ENCODE measurements at places on chromosomes 5 and 9.

- no peak for DNase-seq
Observed at GRCh38 chr5:19734776-19735175, 253.2 kb downstream of the CDH18 start.

GRCh38 chr9:81771571-81771970, 82.2 kb upstream of the TLE1 start:
- no peak for DNase-seq

DNA sequence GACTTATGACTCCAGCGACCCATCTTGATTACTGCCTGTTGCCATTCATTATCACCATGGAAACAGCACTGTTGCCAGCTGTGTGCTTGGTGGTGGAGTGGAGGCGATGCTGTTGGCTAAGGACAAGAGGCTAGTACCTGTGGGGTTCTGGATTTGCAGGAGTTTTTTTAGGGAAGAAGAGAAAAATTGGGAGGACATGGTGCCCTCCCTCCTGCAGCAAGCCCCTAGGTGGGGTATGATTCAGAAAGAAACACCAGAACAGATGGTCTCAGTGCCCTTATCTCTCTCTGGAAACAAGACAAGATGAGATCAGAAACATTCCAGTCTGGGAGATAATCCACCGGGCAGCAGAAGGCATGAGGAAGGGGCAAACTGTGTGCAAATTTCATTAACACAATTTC, 87.8 kb upstream of the TLR4 start:
- no peak for DNase-seq

GRCh38 chr5:142548739-142549275, 137.1 kb downstream of the FGF1 start:
- peak; percentile 42 for DNase-seq

DNA sequence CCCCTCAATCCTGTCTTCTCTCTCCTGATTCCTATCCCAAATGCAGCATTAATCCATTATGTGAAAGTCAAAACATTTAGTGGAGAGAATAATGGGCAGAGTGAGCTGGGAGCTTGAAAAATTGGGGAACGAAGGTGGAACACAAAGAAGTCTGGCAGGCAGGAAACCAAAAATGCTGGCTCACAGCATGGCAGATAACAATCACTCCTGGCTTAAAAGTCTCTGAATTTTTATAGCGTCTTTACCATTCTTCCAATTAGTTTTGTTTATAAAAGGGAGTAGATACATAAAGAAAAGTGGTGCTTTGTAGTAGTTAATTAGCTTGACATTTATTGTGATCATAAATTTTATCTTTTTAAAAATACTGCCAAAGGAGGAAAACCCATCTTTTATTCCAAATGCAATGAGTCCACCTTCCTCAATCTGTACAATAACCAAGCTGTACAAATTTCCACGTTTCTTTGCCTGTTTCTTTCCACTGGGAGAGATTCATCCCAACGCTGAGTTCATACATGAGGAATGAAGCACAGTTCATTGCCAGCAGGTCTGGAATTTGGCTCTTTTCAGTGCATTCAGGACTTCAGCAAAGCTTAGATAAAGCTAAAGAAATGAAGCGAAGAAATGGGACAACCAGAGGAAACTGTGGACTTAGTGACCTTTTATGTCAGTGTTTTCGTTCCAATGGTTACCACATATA, 174.7 kb downstream of the HMHB1 start:
- no peak for DNase-seq

- DNase-seq: no peak
Observed at GRCh38 chr9:134676361-134676760, 34.8 kb downstream of the COL5A1 start.

GRCh38 chr5:103582364-103582763, 19.8 kb upstream of the NUDT12 start:
- peak; percentile 22 for DNase-seq

- no peak for DNase-seq
Observed at GRCh38 chr9:72363236-72363635, 1.8 kb downstream of the ZFAND5 start.

- DNase-seq: no peak
Observed at GRCh38 chr9:105700668-105701067, 6.3 kb downstream of the TMEM38B start.

GRCh38 chr9:108272349-108272899, 583.4 kb downstream of the ACTL7B start:
- no peak for DNase-seq

DNA sequence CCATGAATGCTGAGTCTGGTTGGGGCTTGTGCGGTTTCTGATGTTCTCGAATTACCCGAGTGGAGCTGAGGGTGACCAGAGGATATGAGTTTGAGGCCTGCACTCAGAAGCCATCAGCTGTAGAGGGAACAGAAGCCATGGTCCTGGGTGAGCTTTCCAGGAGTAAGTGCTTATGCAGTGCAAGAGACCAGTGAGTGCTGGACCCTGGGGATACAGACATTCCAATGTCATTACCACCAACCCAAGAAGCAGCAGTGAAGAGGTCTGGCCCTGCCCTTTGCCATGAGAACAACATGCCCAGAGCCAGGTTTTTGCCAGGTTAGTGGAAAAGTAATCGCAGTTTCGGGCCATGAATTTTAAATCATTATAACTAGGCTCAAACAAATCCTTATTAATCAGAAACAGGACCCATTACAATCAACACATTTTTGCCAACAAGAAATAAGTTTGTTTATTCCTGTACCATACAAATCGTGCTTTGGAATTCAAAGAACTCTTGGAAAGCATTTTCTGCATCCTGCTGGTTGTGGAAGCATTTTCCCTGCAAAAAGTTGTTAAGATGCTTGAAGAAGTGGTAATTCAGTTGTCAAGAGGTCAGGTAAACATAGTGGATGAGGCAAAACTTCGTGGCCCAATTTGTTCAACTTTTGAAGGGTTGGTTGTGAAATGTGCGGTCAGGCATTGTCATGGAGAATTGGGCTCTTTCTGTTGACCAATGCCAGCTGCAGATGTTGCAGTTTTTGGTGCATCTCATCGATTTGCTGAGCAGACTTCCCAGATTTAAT, 154.6 kb downstream of the SYK start:
- no peak for DNase-seq

- DNase-seq: no peak
Observed at GRCh38 chr5:179485845-179486575, 64.3 kb upstream of the RUFY1 start.

DNA sequence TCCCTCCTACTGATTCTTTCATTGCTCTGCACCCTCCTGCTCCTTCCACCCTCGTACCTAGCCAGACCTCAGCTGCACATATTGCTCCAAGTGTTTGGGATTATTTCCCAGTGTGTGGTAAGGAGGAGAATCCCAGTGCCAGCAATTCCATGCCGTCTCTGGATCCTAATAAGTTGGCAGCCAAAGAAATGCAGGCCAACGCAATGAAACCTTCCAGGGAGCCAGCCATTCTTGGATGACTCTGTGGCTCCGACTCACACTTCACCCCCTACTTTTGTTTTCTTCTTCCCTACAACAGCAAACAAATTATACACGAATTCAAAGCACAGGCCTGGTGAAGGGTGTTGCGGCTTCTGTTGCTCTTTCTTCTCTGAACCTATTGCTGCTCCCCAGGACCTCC, 82.5 kb upstream of the SLC1A3 start:
- no peak for DNase-seq

DNA sequence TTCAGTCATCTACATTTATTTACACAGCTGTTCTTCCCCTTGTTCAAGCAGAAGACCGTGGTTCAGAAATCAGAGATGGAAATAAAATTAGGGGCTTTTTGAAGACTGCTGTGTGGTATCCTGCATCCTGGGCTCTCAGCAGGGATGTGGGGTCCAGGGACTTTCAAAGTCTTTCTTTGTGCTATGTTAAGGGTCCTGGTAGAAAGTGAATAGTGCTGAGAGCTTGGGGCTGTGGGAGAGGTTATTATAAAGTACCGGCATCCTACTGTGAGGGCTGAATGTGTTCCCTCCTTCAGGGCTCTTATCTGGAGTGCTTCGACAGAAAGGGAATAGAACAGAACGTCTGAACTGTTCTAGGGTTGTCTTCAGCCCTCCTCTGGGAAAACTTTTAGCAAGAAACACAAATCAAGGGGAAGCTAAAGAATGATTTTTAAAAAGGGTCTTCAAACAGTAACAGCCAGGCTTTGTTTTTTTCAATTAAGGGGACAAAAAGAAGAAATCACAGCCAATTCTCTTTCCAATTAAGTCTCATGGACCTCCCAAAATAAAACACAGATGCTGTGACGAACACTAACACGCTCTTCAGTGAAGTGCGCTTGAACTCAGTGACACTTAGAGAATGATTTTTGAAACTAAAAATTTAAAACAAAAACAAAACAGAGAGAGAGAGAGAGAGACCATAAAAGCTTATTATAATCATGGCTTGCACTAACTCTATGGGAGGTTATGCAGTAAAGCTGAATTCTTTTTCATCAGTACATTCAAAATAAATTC, 15.7 kb upstream of the SLC1A3 start:
- DNase-seq: no peak

- no peak for DNase-seq
Observed at GRCh38 chr9:76688471-76689238, 75.6 kb upstream of the PCA3 start.

DNA sequence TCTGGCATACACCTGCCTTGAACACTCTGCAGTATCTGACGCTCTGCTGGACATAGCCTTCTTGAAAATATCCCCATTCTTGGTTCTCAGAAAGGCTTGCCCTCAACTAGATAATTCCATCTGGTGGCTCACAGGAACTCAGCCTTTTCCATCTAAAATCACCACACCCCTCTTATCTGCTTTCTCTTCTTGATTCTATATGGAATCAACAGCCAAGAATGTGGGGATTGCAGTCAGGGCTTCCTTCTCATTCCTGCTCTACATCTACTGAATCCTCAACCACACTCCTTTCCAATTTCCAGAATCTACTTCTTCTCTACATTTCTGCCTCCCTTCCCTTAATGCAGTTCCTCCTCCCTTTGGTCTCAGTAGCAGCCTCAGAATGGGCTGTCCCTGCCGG, 170.1 kb downstream of the SEMA5A start:
- DNase-seq: no peak

DNA sequence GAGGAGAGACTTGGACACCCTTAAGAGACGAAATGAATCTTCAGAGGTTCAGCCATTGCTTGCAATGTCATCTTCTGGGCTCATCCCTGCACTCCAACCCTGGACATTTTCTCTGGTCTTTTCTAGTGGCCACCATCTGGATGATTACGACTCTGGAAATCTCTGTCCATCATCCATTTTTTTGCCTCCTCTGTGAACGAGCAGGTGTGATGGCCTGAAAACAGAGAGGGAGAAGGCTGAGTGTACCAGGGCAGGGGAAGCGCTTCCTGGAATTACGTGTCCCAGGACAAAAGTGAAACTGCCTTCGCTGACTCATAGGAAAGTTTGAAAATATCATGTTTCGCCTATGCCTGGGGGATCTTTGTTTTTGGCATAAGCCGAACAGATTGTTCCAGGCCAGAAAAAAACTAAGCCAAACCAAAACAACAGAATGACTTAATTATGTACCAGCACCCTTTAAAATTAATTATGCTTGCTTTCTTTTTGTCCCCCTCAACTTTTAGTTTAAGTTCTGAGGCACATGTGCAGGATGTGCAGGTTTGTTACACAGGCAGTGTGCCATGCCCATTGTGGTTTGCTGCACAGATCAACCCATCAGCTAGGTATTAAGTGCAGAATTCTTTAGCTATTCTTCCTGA, 31.9 kb downstream of the ANKRD33B start:
- DNase-seq: peak; percentile 86

DNA sequence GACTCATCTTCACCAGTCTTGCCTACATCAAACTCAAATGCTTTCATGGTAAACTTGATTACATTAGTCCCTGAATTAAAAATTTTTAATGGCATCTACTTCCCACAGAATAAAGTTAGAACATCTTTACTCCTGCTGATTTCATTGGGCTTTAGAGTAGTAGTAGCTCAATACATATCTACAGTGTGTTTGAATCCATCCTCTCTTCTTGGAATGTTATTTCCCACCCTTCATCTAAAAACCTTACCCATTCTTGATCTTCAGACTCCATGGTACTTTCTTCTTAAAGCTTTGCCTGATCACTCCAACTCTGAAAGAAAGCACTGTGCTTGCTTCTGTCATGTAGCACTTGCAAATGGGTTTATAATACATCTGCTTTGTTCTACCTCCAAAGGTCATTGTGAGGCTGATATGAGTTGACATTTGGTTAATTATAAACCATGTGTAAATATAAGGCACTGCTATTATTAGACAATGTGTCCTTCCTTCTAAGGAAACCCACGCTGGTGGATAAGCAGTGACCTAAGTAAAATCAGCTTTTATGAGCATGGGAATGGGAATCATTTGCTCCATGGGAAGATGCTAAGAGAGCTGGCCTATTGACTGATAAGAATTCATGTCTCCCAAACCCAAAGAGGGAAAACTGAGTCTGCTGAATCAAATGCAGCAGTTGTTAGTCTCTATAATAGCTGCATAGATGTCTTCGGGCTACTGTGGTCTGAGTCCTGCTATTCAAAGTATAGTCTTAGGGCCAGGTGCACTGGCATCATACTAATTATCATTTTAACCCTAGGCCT, 7.5 kb upstream of the PRLR start:
- DNase-seq: no peak

DNA sequence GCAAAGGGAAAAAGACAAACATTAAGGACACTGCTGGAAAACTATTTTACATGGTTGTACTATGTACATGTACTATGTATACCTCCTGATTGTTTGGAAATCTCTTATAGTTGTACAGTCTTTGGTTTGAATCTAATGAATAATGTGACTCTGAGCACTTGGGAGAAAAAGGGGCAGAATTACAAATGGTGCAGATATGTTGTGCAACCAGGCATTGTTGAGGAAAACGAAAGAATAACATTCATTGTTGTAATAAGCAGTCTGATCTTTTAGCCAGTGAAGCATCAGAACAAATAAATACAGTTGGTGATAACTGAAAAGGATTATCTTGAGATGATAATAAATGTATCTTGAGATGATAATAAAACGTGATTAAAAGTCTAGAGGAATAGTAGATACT, 87.2 kb downstream of the CSNK1G3 start:
- DNase-seq: no peak

- DNase-seq: no peak
Observed at GRCh38 chr5:13625616-13626198, 318.8 kb downstream of the DNAH5 start.

DNA sequence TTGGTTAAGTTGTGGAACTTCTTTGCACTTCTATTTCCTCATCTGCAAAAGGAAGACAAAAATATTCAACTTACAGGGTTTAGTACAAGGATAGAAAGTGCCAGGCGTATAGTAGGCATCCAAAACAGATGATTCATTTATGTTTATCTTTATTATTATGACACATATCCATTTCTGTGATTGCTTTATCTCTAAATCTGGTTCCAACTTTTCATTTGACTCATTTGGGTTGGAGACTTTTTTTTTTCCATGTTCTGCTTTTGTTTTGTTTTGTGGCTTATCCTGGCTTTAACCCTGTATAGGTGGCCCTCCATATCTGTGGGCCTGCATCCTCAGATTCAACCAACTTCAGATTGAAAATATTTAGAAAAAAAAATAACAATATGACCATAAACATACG, 186.7 kb upstream of the SLC24A2 start:
- peak; percentile 60 for DNase-seq

GRCh38 chr5:18699681-18700080, 1065.4 kb downstream of the TAF11L14 start:
- DNase-seq: no peak
